ENCODE measurements at places on chromosomes 1 and 21. TPM values are rescaled to one million over a fixed set of nuclear protein-coding genes. Genes with fewer than 3 reads are reported as not detected.

Gene CHIA
- total RNA-seq: not detected

Gene AMY1A
- not detected for total RNA-seq

Gene AMPD1
- total RNA-seq: not detected

Gene MYOM3
- under 0.01 TPM for total RNA-seq

Gene G0S2
- total RNA-seq: 2.5 TPM

Gene UQCRHL
- 1.2 TPM for total RNA-seq

Gene ALX3
- total RNA-seq: not detected

Gene HUNK
- total RNA-seq: 13.5 TPM

Gene TEDDM1
- not detected for total RNA-seq

Gene PTPN22
- total RNA-seq: 0.25 TPM

Gene AQP10
- total RNA-seq: not detected

Gene EXTL1
- 0.98 TPM for total RNA-seq

Gene TRIM67
- 46.7 TPM for total RNA-seq

Gene DEPDC1
- total RNA-seq: 2.0 TPM

Gene EXOSC10
- total RNA-seq: 34.9 TPM

Gene FAM20B
- total RNA-seq: 33.2 TPM

Gene TTC22
- total RNA-seq: 0.49 TPM

Gene TRIM63
- not detected for total RNA-seq

Gene TNFRSF18
- total RNA-seq: not detected

Gene PRDM16
- total RNA-seq: 5.9 TPM

Gene FGR
- 1.7 TPM for total RNA-seq

Gene MEX3A
- total RNA-seq: 44.0 TPM

Gene KMO
- total RNA-seq: 0.25 TPM

Gene CNIH3
- 26.6 TPM for total RNA-seq

Gene SPRR2A
- not detected for total RNA-seq

Gene FAF1
- 30.5 TPM for total RNA-seq

Gene KCNJ9
- total RNA-seq: 10.6 TPM

Gene CFAP74
- 0.25 TPM for total RNA-seq

Gene HTR6
- total RNA-seq: 0.25 TPM

Gene CNR2
- under 0.01 TPM for total RNA-seq

Gene PLA2G2F
- not detected for total RNA-seq

Gene TCP10L
- 4.7 TPM for total RNA-seq

Gene CLCA2
- total RNA-seq: under 0.01 TPM

Gene TRNP1
- total RNA-seq: 12.0 TPM

Gene LCE7A
- not detected for total RNA-seq

Gene BNIPL
- 0.25 TPM for total RNA-seq

Gene PADI3
- not detected for total RNA-seq

Gene TRAF3IP3
- 0.49 TPM for total RNA-seq

Gene KRTAP26-1
- total RNA-seq: not detected

Gene ARHGEF10L
- 20.9 TPM for total RNA-seq

Gene CELA2A
- not detected for total RNA-seq

Gene SLC6A17
- total RNA-seq: 13.5 TPM

Gene LY9
- total RNA-seq: not detected

Gene VHLL
- total RNA-seq: 0.25 TPM

Gene NUCKS1
- 162 TPM for total RNA-seq

Gene SNX7
- total RNA-seq: 95.1 TPM

Gene HES3
- not detected for total RNA-seq

Gene TRIM17
- 2.2 TPM for total RNA-seq

Gene PGBD5
- 20.7 TPM for total RNA-seq

Gene MTARC1
- 13.5 TPM for total RNA-seq

Gene FABP3
- 88.0 TPM for total RNA-seq

Gene FAM72C
- total RNA-seq: not detected

Gene FCMR
- 0.25 TPM for total RNA-seq

Gene GPBP1L1
- total RNA-seq: 47.5 TPM

Gene RNU1-3
- 73,230 TPM for total RNA-seq

Gene RGS4
- total RNA-seq: 2.0 TPM

Gene LAMC1
- 30.7 TPM for total RNA-seq

Gene ATAD3C
- total RNA-seq: 0.49 TPM

Gene KIF26B
- 19.7 TPM for total RNA-seq

Gene STUM
- total RNA-seq: 39.1 TPM

Data from temporal lobe (tissue), 4 donors.